AML-193 (cell line): ENCODE measurements at places on chromosomes 12 and 14.
A peak's percentile ranks its signal among the peaks of the same experiment; 100 is the strongest.

DNA sequence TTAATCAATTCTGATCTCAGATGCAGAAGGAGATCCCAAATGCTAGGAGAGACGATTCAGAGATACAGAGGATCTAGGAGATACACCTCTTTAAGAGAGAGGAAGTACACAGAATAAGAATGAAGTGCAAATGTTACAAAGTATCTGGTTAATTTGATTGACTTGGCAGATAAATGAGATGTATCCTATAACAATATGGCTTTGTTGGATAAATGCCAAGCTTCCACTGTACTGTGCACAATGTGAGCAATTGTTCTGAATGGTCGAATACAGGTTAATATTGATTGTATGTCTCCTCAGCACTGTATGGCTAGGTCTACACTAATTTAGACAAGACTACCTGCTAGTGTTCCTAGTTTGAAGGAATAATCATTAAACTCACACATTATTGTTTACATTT lies 119.6 kb upstream of the PTPRB start:
- DNase-seq = no peak

DNA sequence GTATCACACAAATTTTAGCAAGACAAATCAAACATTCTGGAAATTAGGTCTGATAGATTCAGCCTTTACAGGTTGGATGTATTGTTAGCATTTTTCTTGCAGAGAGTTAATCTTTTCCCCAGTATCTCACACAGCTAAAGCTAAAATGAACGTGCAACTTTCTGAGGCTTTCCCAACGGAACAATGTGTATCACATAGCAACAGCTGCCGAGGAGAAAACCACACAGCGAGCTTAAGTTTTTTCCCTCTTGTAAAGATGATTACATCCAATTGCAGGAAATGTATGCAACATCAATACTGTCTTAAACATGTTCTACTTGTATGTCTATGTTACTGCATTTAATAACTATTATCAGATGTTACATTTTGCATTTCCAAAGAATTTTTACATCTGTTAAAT lies 182.2 kb downstream of the CCDC59 start:
- DNase-seq = no peak

GRCh38 chr12:104687823-104688573 lies 231.2 kb downstream of the CHST11 start:
- DNase-seq = peak; percentile 94

DNA sequence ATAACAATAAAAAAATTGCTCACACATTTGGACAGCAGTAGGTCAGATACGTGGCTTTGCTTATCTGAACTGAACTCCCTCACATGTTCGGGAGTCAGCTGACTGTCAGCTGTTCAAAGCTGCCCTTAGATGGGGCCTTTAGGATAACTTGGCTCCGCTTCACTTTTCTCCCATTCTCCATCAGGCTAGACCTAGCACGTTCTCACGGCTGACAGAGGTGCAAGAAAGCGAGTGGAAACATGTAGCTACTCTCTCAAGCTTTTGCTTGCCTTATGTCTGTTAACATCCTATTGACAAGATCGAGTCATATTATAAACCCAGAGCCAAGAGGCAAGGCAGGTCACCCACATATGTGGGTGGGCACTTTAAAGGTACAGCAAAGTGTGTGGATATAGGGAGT lies 112.0 kb upstream of the PDZRN4 start:
- DNase-seq = no peak

GRCh38 chr14:81504864-81505263 lies 28.8 kb downstream of the SEL1L start:
- DNase-seq = no peak

DNA sequence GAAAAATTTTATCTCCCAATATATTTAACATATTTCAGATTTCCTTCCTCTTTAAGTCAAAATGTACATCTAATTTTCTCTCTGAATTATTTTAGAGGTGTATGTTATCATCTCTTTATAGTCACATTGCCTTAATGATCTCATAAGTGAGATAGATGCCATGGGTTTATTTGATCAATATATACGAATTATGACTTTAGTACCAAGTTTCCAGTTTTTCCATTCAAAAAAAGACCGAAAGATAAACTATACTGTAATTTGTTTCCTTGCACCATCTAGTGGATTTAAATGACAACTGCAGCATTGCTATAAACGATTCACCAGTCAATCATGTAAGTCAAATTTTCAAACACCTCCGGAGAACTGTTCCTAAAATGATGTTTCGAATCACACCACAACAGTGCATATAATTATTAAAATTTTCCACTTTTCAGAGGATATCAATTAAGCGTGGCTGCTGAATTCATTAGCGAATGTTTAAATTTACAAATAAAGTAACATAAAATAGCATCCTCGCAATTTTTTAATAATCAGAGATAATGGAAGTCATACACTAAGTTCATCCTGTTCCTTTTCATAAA lies 419 bp upstream of the ATXN7L3B start:
- DNase-seq = peak; percentile 55

DNA sequence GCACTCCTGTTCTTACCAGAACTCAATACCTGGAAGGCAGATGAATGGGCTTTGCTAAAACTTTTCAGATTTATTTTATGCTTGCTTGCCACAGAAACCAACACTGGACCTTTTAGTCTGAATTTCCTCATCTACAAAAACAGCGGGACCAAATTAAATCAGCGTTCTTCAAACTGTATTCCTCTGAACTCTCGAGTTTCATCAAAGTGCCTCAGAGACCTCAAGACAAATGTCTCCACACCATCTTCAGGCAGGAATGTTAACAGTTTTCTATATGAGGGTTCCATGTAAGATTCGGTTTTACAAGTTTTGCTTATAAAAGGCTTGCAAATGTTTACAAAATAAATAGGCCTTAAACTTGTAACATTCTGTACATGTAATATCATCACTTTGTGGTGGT lies 74.6 kb downstream of the MED13L start:
- no peak for DNase-seq

GRCh38 chr14:23299211-23299957 lies 3.3 kb downstream of the PPP1R3E start:
- DNase-seq = peak; percentile 10

DNA sequence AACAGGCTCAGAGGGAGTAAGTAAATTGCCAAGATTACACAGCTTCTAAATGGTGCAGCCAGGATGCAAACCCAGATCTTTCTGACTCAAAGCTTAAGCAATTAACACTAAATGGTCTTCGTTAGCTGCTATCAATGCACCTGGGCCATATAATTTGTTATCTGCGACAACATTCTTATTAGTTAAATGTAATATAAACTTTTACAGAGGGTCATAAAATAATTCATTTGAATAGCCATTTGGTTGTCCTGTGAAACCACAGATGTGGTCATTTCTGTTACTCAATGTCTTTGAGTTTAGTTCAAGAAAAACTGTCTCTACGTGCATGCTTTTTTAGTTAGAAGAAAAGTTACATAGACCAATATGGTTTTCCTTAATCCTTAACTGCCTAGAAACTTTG lies 22.1 kb upstream of the NAP1L1 start:
- DNase-seq = no peak

GRCh38 chr12:52369211-52369610 lies 1.9 kb upstream of the KRT85 start:
- DNase-seq = no peak

- no peak for DNase-seq
Observed at GRCh38 chr14:95656634-95657033, 29.6 kb upstream of the TCL1B start.

GRCh38 chr14:71467361-71467811 lies 464.8 kb upstream of the RGS6 start:
- no peak for DNase-seq

DNA sequence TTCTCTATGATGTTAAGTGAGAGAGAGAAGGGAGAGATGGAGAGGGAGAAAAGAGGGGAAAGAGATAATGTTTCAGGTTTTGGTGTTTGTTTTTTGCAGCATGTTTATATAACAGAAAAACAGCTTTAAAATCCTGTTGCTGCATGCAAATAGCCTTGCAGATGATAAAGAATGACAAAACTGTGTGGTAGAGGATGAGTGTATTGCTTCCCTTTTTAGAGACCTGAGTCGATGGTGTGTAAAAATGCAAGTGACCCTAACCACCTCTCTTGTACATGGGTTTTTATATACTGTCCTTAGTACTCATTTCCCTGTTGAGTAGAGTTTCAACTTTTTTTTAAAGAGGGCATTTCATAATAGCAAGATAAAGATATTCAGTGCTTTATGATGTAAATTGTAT lies 249.1 kb downstream of the AKAP6 start:
- DNase-seq = no peak

- no peak for DNase-seq
Observed at GRCh38 chr12:25573346-25573745, 20.3 kb upstream of the LMNTD1 start.

- no peak for DNase-seq
Observed at GRCh38 chr14:72562300-72562699, 331.6 kb downstream of the DPF3 start.

- no peak for DNase-seq
Observed at GRCh38 chr12:110253176-110253575, 27.9 kb upstream of the ATP2A2 start.

DNA sequence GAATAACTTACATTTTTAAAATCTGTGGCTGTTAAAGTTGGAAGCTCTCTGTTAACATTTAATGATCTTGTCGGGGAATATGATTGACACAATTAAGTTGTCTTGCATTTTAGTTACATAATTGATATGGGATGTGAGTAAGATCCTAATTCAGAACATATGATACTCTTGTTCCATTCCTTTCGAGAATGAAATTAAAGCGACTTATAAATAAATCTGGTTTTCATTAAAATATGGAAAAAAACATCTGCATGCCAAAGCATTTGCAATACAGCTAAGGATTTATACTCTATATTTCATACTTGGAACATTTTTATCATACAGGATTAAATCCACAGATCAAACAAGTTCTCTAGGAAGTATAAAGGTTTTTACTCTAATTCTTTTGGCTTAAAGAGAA lies 52.0 kb downstream of the SLC38A6 start:
- no peak for DNase-seq

GRCh38 chr14:74653386-74654138 lies 41.5 kb upstream of the LTBP2 start:
- no peak for DNase-seq

DNA sequence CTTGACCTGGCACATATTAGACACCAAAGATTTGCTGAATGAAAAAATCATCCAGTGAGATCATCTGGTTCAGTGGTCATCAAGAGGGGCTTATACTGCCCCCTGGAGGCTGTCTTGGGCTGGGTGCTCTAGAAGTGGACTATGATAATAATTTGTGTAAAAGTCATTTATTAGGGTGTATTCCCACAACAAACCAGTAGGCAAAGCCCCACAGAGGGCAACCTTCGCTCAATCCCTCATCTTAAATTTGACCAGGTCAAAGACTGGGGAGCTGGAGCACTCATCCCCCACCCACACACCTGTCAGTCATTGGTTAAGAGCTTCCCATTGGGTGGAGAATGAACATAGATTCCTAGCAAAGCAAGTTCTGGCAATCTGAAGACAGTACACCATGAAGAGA lies 20.0 kb upstream of the FICD start:
- DNase-seq = peak; percentile 40

DNA sequence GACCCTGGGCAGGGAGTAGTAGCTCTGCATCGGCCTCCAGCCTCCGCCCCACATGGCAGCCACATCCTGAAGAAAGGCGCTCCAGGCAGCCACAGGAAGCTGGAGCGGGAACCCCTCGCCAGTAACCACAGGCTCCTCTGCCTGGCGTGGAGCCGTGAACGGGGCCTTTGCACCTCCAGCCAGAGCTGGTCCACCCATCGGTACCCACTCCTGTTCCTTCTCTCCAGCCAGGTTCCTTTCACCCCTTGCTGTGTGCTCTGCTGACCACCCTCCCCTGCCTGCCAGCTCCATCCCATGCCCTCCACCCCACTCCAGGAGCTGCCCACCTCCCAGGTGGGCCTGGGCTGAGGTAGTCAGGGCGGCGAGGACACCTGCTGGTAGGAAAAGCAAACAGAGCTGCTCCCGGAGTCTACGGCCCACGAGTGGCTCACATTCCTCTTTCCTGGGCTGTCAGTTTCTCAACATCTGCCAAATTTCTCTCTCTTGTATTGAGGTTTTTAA lies 2.7 kb downstream of the TGFB3 start:
- no peak for DNase-seq

DNA sequence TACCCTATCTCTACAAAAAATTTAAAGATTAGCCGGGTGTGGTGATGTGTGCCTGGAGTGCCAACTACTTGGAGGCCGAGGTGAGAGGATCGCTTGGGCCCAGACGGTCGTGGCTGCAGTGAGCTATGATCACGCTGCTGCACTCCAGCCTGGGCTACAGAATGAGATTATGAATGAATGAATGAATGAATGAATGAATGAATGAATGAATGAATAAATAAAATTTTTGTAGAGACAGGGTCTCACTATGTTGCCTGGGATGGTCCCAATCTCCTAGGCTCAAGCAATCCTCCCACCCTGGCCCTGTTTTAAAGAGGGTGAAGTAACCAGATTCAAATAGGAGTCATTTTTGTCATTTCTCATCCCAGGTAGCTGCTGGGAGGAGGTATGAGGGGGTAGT lies 176.2 kb upstream of the HIF1A start:
- DNase-seq = no peak

GRCh38 chr14:71338153-71338552 lies 430.9 kb downstream of the PCNX1 start:
- no peak for DNase-seq

- peak; percentile 12 for DNase-seq
Observed at GRCh38 chr12:132904718-132905328, 17.4 kb upstream of the CHFR start.

- no peak for DNase-seq
Observed at GRCh38 chr12:127773520-127773919, 493.4 kb upstream of the TMEM132C start.

- no peak for DNase-seq
Observed at GRCh38 chr12:2172491-2173214, 119.9 kb downstream of the CACNA1C start.

DNA sequence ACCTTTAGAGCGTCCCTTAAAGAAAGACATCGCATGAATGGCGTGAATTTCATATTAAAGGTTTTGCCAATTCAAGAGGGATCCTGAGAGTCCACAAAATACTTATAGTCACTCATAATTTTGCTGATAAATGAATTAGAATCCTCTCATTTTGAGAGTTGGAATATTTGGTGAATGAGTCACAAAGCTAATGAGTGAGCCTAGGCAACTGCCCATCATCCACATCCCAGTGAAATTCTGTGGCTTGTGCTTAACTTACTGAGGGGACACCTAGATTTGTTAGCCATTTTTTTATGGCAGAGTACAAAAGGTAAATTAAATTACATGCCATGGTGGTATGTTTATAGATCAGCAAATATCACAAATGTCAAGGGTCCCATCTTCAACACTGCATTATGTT lies 12.7 kb upstream of the NOXRED1 start:
- DNase-seq = no peak
